ENCODE measurements at places on chromosomes 6 and 20.
A peak's percentile ranks its signal among the peaks of the same experiment; 100 is the strongest.

- peak; percentile 19 for DNase-seq
Measured at GRCh38 chr20:8601542-8601912, 467.4 kb upstream of the PLCB4 start.

GRCh38 chr6:33286946-33287914 lies 1.8 kb downstream of the WDR46 start:
- DNase-seq: no peak

- DNase-seq: no peak
Measured at GRCh38 chr6:116210750-116211425, 43.0 kb downstream of the TSPYL4 start.

- DNase-seq: no peak
Measured at GRCh38 chr6:3535776-3536435, 79.1 kb upstream of the SLC22A23 start.

- DNase-seq: no peak
Measured at GRCh38 chr6:146990821-146991798, 213.1 kb upstream of the STXBP5 start.

GRCh38 chr20:13874394-13875157 lies 89.7 kb downstream of the NDUFAF5 start:
- no peak for DNase-seq

- DNase-seq: no peak
Measured at GRCh38 chr6:5457041-5457440, 195.7 kb downstream of the FARS2 start.

DNA sequence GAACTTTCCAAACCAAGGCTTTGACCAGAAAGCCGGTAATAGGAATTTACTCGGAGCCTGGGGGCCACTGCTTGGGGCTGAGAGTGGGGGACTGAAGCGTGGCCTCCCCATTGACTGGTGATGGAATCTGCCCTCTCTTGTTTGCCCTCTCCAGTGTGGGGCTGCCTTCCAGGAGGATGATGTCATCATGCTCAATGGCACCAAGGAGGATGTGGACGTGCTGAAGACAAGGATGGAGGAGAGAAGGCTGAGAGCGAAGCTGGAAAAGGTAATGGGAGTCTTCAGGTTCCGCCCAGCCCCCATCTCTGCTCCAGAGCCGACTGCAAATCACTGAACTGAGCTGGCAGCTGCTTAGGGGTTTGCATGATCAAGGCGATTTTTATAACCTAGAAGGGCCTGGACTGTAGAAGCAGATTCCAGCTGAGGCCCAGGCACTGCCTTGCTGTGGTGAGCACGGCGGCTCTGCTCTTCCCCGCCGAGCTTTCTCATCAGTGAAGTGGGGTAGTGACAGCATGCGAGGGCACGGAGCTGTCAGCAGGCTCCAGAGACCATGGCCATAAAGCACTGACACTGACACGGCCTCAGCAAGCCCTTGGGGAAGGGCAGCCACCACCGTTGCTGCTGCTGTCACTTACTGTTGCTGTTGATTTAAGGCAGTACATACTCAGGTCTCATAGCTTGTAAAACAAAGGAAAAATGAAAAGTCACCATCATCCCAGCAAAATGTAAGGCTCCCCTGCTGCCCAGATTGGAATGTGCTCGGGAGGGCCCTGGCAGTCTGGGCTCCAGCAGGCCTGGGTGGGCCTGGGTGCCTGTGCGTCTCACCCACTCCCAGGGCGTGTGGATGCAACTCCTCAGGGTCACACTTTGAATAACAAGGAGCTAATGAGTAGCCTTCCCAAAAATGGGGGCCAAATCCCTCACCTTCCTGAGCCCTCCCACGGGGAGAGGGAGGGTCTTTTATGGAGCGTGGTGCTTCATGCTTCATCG lies 11.1 kb upstream of the FAM209A start:
- no peak for DNase-seq

DNA sequence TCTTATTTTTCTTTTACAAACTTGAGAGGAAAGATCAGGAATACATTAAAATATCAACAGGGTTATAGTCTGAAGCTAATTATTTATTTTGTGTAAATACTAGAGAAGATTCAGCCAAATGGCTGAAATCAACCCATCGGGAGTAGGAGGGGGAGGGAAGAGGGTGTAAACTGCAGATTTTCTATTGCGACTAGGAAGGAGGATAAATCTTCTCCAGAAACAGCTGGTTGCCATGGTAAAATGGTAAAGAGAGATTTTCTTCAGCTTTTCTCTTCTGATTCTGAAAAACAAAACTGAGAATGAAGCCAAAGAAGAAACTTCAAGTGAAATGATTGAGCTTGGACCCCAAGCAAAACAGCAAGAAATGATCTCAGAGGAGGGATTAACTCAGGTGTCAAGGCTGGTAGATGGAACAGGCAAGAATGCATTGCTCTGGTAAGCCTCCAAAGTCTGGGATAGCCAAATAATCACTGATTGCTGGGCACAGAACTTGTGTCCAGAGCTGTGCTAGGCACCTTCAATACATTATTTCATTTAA lies 193.5 kb upstream of the SPTLC3 start:
- no peak for DNase-seq

DNA sequence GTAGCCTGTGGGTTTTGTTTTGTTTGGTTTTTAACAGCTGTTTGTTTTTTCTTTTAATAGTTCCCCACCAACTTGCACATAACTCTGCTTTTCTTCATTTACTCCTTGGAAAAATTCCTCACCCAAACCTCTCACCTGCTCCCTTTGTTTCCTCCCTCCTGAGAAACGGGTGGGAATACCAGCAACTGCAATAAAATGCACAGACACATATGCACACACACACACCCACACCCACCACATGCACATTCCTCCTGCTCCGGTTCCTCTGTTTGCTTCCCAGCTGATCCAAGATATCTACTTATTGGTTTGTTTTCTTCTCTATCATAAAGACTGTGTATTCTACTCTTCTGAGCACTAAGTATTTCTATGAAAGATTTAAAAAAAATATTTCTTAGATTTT lies 161.1 kb upstream of the EPHA7 start:
- no peak for DNase-seq

DNA sequence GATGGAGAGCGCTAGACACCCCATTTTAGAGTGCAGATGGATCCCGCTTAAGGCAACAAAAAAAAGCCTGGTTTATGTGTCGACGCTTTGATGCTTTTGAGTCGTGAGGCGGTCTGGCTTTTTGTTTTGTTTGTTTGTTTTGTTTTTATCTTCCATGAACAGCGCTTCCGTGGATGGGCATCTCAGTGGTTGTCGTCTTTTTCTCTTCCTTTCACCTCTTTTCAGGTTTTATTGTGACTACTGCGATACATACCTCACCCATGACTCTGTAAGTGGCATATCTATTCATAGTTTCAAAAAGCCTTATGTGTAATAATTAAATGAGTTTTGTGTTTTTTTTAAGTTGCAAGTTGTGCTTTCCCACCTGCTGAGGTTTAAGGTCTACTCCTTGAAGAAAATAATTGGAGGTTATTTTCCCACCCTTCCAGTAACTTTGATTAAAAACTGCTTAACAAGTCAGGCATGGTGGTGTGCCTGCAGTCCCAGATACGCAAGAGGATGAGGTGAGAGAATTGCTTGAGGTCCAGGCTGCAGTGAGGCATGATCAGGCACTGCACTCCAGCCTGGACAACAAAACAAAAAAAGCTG lies 476 bp downstream of the SNRPC start:
- no peak for DNase-seq

DNA sequence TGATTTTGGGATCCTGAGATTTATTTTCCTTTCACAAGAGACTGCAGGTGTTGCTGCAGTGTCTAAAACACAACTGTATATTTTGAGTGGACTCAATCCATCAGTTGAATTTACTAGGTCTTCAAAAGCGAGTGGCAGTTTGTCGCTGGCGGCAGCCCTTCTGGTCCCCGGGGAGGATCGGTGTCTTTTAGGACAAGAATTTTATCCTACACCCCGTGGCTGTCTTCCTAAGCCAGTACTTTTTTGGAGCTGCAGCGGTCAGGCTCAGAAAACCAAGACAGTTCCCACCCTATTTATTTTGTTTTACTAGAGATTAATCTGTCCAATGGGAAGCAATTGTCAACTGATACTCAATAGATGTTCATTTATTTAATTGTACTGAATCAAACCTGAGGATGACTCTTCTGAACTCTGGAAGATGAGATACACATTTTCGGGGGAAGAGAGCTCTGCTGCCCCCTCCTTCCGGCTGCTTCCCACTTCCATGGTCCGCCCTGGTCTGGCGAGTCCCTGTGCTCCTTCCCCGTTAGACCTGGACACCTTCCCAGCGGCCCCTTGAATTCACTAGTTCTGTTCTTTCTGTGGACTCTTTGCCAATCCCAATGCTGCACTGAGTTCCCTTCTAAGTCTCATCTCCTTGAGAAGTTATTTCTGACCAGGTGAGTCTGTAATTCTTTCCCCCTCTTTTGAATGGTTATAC lies 90.6 kb downstream of the ERMARD start:
- no peak for DNase-seq

All from activated CD4-positive, alpha-beta T cell treated with anti-CD3 and anti-CD28 coated beads for 36 hours (primary cell).